ENCODE measurements at places on chromosomes 5 and 9.

GRCh38 chr9:82601293-82601771, 461.6 kb downstream of the RASEF start:
- no peak for DNase-seq

GRCh38 chr9:14348373-14349145, 34.6 kb upstream of the NFIB start:
- DNase-seq, result no peak

DNA sequence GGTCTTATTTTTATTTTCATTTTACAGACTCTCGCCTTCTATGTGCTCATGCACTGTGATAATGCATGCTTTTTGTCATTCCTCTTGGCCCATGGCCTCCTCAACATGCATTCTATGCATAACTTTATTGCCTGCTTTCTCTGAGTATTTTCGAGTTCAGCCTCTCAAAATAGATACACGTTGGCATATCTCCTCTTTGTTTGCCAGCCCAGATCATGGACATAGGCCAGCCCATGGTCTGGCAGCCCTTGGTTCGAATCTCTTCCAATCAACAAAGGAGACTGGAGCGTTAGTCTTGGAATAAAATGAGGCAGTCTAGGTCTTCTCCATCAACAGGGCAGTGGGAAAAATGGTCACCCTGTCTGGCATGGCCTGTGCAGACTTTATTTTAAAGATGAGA, 279.5 kb upstream of the ADAMTS16 start:
- DNase-seq, result no peak

GRCh38 chr5:75545131-75545530, 33.4 kb downstream of the POLK start:
- DNase-seq, result no peak

DNA sequence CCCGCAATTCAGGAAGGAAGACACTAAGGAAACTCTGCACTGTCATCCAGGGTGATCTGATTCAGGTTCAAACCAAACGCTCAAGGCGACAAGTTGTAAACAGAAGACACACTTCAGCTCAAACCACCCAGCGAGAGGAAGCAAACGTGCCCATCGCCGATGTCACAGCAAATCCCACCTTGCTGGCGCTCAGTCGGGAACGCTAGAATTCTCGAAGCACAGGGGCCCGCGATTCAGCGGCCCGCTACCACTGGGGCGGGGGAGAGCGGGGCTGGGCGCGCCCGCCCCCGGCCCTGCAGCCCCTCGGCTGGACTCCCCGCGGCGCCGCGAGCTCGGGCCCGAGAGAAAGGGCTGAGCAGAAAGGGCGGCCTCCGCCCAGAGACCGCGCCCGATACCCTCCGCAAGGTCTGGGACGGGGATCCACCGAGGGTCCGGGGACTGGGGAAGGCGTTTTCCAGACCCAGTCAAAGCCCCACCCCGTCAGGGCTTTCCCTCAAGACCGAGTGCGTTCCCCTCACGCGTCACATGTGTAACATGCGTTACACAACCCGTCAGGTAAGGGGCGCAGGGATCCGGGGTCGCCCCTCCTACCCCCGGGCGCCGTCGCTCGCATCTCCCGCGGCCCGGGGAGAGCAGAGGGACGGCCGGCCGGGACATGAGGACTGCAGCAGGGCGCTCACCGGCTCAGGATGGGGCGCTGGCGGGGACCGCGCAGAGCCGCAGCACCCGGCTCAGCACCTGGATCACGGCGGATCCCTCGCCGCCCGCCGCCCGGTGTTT, 469 bp downstream of the AGTPBP1 start:
- peak; percentile 40 for DNase-seq

DNA sequence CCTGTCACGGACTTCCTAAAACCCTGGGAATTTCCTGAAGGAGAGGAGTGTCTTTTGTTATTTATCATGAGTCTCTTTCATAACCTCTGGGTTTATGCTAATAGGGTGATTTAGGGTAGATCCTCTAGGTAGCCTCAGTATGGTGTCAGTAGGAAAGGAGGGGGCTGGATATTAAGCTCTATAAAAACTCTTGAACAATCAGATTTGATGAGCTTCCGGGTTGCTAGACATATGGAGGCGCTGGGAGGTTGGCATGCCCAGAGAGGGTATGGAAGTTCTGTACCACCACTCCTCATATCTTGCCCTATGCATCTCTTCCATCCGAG, 15.6 kb upstream of the PTBP3 start:
- DNase-seq, result no peak

GRCh38 chr5:105702323-105702722, 1968.4 kb downstream of the EFNA5 start:
- no peak for DNase-seq

DNA sequence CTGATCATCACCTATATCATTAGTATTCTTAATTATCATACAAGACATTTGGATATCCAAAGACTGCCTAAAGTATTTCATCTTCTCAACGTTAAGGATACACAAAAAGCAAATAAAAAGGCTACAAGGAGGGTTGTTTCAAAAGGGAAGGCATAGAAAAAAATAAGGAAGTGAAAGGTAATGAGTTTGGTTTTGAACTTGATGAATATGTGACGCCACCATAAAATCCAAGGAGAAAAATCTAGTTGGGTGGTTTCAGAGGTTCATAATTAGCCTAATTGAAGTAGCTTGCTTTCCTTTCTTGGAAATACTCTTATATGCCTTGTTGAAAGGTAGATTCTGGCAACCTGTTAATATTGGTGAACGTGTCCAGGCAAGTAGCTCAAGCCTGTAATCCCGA, 96.1 kb upstream of the SGCD start:
- DNase-seq, result no peak

- DNase-seq, result no peak
Observed at GRCh38 chr5:122004201-122004600, 42.4 kb downstream of the SRFBP1 start.

DNA sequence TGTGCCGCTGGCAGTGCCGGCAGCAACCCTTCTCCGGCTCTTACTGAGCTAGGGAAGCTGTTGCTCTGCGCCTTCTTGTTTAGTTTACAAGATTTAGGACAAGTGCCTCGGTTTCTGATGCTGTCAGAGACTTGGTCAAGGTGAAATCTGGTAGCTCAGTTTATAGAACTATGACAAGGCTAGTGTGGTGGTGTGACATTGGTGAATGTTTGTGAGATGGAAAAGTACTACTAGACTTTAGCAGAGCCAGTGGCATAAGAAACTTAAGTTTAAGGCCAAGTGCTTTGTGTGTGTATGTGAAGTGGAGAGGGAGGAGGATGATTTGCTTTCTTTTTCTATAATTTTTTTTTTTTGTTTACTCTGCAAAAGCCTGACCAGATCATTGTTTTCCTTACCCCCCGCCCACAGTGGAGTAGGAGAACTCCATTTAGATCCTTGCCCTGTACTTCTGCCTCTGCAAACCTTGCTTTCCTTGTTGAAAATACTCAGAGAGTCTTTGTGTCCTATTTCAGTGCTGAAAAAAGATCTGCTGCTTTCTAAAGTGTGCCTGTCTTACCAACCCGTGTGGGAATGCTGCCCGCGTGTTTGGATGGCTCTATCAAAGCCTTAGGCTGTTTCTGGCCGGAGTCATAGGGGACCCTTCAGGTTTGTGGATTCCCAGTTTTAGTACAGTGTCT, 75.9 kb downstream of the TRIO start:
- DNase-seq, result no peak

DNA sequence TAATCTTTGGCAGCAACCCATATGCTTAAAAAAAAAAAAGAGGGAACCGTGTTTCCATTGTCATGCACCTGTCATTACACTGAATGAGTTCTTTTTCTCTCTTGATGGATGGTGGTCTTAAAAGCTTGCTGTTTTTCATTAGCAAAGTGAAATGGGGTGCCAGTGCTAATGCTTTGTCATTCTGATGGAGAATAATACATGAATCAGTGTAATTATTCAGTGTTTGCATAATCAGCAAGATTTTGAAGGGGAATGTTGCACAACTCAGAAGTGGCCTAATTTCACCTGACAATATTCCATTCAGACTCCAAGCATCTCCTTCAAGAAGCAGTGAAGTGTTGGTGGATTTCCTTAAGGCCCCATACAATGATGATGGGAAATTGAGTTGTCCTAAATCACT, 38.1 kb downstream of the MAP1B start:
- no peak for DNase-seq

- no peak for DNase-seq
Observed at GRCh38 chr5:68395302-68395701, 179.7 kb downstream of the PIK3R1 start.

DNA sequence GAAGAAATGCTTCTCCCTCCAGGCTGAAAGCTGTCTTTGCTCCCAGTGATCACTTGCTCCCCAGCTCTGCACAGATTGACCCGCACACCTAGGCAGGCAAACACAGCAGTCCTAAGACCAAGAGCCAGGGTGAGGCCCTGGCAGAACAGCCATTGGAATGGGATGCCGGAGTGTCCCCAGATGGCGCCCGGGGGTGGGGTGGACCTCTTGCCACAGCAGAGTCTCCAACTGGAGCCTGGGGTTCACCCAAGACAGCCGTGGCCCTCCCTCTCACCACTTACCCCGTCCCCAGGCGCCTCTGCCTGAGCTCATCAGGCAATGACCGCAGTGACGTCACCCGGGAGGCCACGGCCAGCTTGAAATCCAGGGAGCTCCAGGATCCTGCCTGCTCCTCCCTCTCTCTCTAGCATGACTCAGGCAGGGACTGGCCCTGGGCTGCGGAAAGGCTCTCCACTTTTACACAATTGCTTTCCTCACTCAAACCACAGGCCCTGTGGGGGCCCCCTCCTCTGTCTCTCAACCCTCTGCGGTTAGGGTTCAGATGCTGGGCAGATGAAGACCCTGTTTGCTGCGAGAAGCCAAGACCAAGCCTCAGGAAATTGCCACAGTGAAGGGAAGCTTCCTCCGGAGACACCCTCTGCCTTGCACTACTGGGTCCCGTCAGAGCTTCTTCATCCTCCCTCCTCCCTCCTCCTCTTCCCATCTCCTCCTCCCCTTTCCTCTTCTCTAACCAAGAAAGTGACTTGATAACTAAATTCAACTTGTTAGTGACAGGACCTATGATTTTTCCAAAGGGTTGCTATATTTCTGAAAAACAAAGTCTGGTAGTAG, 24.3 kb upstream of the PTGES start:
- no peak for DNase-seq

- no peak for DNase-seq
Observed at GRCh38 chr5:167167191-167167795, 1124.2 kb upstream of the WWC1 start.

DNA sequence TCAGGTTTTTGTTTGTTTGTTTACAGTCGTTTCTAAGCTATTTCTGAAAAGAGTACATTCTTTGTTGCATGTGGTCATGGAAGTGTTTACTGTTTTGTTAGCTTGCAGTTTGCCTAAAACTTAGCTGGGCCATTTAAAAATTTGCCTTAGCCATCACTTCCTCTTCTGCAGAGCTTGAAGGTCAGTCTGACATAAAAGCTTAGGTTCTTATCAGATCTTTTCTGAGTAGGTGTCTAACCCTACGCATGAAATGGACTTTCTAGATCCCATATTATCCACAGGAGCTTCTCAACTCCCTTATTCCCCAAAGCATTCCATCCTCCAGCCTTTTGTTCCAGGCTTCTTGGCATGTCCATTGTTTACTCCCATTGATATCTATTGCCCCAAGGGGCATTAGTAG, 90.3 kb downstream of the AP3B1 start:
- DNase-seq, result no peak

GRCh38 chr5:180832638-180833068, 28.4 kb downstream of the ZFP62 start:
- no peak for DNase-seq

GRCh38 chr9:101093620-101094019, 65.1 kb downstream of the PLPPR1 start:
- DNase-seq, result no peak

GRCh38 chr5:83628360-83628759, 92.3 kb downstream of the HAPLN1 start:
- no peak for DNase-seq

GRCh38 chr9:27276193-27277030, 20.5 kb downstream of the EQTN start:
- no peak for DNase-seq

DNA sequence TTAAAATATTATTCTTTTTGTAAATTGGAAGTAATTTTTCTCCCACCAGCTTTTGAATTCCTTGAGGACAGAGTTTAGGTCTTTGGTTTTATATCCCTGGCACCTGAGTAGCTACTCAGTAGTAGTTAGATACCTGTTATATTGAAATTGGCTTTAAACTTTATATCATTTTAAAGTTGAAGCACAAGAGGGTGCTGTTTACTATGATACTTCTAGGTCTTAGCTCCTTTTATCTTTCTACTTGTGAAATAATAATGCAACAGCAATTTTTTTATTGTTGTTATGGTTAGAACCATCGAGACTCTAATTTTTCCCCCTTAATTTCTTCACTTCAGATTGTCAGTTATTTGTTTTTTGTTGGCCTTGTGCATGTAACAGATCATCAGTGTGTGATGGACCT, 46.3 kb downstream of the AP3S1 start:
- DNase-seq, result no peak

- DNase-seq, result no peak
Observed at GRCh38 chr5:74251141-74252035, 389.1 kb downstream of the ENC1 start.

- DNase-seq, result no peak
Observed at GRCh38 chr9:34559624-34560455, 29.7 kb downstream of the CNTFR start.

- DNase-seq, result no peak
Observed at GRCh38 chr9:4657426-4658159, 4.5 kb upstream of the PLPP6 start.

- DNase-seq, result no peak
Observed at GRCh38 chr9:78573205-78573604, 276.3 kb downstream of the PSAT1 start.

DNA sequence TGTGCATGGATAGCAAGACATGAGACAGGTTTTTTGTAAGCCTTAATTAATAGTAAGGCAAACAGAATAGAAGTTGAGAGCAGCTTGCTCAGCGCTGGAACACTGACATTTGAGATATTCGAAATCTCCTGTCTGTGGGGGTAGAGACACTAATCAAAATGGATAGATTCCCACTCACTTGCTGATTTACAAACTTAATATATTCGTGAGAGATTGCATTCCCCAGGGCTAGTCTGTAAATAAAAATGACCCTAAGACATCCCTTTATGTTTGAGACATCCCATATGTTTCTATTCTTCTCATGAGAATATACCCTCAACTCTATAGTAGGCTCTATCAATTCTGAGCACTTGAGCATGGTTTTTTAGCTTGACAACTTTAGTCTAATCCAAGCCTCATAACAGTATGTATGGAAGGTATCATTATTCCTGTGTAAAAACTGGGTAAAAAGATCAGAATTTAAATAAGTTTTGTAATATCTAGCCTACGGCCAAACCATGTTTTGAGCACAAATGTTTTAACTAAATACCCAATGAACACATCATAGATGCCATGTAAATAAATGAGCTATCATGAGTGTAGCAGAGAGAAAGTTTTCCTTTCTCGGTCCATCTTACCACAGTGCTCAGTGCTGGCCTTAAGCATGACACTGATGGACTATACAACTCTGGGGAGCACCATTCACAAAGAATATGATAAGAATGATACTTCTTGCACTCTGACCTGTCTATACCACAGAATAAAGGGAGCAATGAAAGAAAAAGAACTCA, 609.2 kb downstream of the PSAT1 start:
- no peak for DNase-seq

DNA sequence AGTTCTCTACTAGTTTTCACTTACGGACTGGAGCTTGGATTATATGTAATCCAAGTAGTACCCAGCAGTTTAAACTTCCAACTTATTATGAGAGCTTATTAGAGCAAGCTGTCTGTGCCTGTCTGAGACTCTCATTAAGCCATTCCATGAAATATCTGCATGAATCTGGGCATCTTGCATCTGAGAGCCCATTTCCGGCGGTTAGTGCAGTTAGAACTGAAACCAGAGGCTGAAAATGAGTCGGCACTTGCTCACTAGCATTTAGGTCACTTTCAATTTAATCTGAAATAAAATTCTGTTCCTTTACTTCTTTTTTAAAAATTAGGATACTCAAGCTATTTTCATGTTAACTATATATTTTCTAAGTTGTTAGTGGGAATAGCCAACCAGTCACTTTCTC, 102.2 kb downstream of the MEGF10 start:
- no peak for DNase-seq
